ENCODE measurements at places on chromosomes 1 and 21.

DNA sequence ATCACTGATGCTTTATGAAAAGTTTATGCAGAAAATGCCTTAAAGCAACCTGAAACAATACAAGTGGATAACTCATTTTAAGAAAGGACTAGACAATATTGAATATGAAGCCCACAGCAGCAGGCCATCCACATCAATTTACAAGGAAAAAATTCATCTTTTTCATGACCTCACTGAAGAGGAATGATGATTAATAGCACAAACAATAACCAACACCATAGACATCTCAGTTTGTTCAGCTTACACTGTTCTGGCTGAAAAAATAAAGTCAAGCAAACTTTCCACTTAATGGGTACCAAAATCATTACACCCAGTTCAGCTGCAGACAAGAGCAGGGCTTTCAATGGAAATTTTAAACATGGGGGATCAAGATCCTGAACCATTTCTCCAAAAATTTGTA, 380.6 kb upstream of the NEGR1 start:
- no peak for DNase-seq

DNA sequence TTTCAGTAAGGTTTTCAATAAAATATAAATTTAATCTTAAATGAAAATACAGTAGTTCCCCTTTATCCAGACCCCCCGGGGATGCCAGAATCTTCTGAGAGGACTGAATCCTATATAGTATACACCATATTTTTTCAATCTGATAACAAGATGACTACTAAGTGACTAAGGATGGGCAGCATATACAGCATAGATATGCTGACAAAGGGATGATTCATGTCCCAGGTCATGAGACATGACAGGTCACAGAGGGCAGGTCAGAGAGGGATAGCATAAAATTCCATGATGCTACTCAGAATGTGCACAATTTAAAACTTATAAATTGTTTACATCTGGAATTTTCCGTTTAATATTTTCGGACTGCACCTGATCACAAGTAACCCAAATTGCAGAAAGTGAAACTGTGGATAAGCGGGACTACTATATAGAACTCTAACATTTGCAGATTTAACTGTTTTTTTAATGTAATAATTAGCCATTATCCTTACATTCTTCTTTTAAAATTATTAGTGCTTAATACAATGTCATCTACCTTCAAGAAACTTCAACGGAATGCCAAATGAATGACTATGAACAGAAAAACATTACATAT, 48.8 kb downstream of the LRRC40 start:
- DNase-seq: no peak

GRCh38 chr1:180572760-180573159, 14.0 kb downstream of the OVAAL start:
- no peak for DNase-seq

DNA sequence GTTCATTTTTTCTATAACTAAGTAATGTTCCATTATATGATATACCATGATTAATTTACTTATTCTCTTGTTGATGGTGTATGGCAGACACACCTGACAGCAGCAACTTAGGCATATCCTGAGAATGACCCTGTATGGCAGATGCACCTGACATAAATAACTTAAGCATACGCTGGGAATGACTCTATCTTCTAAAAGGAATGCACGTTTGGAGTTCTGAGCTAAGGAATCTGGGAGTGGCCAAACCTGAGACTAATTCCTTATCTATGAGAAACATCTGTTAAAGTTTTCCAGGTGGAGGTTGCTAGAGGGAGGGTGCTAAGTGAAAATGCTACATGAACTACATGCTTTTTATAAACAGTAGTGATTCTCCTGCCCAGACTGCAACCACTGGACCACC, 96.7 kb upstream of the RGS18 start:
- no peak for DNase-seq

GRCh38 chr1:110230381-110231199, 20.5 kb downstream of the KCNC4 start:
- DNase-seq: no peak

- no peak for DNase-seq
Observed at GRCh38 chr1:55358581-55358980, 143.4 kb upstream of the USP24 start.

DNA sequence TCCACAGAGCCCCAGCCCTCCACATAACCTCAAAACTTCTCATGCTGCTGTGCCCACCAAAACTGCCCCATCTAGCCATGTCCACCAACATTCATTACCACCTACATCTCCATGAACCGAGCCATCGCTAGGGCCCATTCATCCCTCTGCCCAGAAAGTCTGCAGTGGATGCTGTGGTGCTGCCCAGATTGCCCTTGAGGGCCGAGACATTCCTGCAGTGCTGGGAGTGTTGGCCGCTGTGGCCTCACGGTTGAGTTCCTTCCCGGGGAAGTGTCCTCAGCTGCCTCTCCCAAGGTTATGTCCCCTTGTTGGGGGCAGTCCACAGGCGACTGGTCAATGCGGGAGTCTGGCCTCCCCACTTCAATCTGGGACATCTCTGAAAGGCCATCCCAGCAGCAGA, 30.3 kb upstream of the DMBX1 start:
- no peak for DNase-seq

DNA sequence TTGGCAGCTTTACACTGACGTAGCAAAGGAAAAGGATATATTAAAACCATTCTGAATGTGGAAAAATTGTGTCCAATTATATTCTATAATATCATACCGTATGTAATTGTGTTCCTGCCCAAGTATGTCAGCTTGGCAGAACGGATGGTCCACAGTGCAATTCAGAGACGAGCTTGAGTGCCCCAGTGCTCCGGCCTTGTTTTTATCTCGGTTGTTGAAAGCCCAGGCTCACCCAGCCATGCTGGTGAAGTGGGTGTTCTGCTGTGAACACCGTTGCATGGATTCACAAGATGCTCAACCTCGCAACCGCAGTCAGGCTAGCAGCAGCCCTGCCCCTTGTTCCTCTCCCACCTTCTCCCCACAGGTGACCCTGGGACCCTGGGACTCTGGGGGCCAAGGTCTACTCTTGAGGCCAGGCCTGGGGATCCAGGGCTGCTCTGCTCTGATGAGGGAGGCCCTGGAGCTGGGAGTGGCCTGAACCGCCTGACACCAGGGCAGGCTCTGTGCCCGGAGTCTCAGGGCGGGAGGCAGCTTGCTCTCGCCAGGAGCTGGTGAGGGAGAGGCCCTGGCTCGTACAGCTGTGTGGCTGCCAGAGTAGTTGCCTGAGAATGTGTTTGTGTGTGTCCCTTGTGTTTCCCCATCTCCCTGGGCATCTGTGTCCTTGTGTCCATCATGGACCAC, 11.2 kb downstream of the PTPRF start:
- no peak for DNase-seq

GRCh38 chr21:17742181-17742580, 77.0 kb downstream of the C21orf91 start:
- DNase-seq: no peak

GRCh38 chr1:16180291-16180824, 24.5 kb upstream of the EPHA2 start:
- DNase-seq: no peak

DNA sequence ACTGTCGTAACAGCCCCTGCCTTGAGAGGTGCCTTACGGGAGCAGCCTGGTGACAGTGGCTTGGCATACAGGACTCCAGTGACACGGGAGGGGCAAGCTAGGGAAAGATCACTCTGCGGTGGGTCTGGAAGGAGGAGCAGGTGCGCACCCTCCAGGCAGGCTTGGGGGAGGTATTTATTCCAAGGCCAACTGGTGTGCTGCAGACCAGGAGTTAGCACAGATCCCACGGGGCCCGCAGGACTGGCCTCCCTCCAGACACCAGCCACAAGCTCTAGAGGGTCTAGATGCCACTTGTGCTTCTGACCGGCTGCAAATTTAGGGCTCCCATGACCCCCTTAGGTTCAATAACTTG, 22.1 kb downstream of the PSEN2 start:
- DNase-seq: no peak

GRCh38 chr1:215018555-215018954, 64.0 kb upstream of the KCNK2 start:
- DNase-seq: no peak

DNA sequence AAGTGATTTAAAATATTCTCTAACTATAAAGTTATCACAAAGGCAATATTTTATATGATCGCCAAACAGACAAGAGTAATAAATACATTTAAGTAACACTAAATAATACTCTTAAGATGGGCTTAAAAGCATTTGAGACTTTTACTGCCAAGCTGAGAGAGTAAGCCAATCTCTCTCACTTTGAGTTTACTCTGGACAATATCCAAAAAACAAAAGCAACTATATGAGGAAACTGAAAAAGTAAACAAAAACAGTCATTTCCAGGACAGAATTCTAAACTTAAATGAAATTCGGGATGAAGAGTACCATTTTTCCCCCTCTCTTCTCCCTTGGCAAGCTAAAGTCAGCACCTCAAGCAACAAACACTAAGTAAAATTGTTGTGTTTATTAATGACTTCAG, 173.2 kb downstream of the COP1 start:
- no peak for DNase-seq

- no peak for DNase-seq
Observed at GRCh38 chr1:43878440-43878839, 55.2 kb upstream of the ARTN start.

DNA sequence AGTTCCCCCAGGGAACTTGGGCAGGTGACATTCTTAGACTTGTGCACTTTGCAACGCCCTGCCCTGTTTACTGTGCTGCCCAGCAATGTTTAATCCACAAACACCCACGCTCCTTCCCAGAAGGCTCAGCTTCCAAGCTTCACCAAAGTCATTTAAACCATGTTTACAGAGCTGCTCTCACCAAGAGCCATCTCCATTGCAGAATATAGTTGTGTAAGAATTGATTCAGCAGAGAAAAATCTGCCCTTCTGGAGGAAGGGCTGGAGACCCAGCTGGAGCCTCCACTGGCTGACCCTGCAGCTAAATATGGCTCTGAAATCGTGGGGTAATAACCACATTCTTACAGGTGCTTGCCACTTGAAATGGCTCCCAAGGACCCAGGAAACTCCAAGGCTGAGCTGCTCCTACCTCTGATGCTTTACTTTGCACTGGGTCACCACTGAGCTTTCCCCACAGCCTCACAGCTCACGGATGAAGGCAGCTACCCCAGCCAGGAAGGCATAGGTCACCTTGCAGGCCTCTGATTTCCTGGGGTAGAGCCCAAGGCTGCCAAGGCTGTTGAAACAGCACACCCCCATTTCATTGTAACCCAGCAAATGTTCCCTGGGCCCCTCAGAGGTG, 8.7 kb downstream of the CAPN2 start:
- DNase-seq: no peak

- no peak for DNase-seq
Observed at GRCh38 chr1:243598433-243598832, 251.6 kb downstream of the AKT3 start.

GRCh38 chr1:234316937-234317336, 56.3 kb upstream of the COA6 start:
- no peak for DNase-seq

DNA sequence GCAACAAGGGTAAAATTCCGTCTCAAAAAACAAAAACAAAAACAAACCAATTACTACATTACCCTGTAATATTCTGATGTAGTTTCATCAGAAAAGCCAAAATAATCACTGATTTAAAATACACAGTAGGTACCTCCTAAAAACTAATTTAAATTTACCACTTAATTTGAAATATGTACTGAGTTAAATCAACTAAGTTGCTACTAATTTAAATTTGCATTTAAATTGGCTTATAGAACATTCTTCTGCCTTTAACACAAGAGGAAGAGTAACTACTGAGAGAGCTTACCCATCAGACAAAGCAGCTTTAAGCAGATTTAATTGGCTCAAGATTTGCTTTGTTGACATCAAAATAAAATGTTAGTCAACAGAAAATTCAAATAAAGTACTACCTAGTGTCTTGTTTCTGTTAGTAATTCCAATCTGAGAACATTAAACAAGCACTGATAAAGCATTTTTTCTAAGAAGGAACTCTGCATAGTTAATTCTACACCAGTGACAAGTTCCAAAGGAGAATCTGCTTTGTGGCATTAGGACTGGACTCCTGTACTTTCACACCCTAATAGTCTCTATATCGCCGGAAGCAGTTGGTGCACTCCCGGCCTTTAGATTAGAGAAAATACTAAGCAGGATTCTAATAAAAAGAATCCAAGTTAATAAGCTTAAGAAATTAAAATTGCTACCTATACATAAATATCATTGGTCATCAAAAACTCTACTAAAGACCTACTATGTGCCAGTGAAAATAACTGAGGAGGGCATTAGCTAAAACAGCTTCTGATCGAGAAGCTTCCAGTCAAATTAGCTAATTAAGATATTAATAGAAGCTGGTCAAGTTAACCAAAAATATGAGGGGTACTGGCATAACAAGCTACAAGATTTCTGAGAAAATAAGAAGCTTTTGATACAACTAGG, 8.4 kb downstream of the LUZP1 start:
- no peak for DNase-seq

GRCh38 chr1:246856371-246856770, 75.4 kb downstream of the AHCTF1 start:
- no peak for DNase-seq

GRCh38 chr21:44086636-44087425, 20.4 kb upstream of the PWP2 start:
- DNase-seq: no peak

- no peak for DNase-seq
Observed at GRCh38 chr1:198258491-198258890, 101.7 kb downstream of the NEK7 start.

DNA sequence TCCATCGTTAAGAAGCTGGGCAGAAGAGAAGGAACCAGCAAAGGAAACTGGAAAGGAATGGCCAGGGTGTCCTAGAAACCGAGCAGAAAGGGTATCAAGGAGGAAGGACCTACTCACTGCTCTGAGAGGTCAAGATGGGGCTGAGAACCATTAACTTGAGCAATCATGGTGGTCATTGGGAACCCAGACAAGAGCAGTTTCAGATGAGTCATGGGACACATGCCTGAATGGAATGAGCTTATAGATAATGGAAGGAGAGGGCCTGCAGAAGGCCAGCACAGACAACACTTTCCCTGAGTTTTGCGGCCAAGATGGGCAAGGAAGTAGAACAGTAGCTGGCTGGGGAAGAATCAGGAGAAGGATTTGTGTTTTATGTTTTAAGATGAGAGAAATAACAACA, 383.2 kb downstream of the KIF26B start:
- DNase-seq: no peak

GRCh38 chr1:119266858-119267257, 101.7 kb upstream of the HAO2 start:
- no peak for DNase-seq

DNA sequence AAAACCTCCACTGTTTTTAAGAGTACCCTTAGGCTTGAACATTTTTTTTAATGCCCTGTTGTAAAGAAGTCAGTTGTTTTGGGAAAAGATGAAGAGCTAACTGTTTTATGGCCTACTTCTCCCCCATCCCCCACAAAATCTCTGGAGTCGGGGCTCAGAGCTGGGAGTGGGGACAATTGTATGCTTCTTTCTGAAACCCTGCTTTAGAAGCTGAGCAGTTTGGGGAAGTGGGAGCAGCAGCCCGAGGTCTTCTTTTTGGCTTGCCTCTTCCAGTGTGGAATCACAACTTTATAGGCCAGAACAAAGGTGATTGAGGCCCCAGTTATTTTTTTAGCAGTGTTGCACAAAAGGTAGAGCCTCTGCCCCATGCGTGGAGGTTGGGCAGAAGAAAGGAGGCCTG, 25.2 kb downstream of the PPP2R5A start:
- DNase-seq: no peak

- DNase-seq: no peak
Observed at GRCh38 chr1:213982672-213983492, 4.9 kb upstream of the PROX1 start.

- DNase-seq: no peak
Observed at GRCh38 chr21:35045542-35046262, 3.4 kb downstream of the RUNX1 start.

- DNase-seq: no peak
Observed at GRCh38 chr1:226654668-226655055, 84.4 kb downstream of the ITPKB start.

- no peak for DNase-seq
Observed at GRCh38 chr1:108824051-108824450, 32.8 kb downstream of the AKNAD1 start.

- peak; percentile 5 for DNase-seq
Observed at GRCh38 chr1:150516050-150516591, 569 bp downstream of the FALEC start.
